Endothelial cell of umbilical vein (primary cell): ENCODE measurements at places on chromosomes 11 and 22.

DNA sequence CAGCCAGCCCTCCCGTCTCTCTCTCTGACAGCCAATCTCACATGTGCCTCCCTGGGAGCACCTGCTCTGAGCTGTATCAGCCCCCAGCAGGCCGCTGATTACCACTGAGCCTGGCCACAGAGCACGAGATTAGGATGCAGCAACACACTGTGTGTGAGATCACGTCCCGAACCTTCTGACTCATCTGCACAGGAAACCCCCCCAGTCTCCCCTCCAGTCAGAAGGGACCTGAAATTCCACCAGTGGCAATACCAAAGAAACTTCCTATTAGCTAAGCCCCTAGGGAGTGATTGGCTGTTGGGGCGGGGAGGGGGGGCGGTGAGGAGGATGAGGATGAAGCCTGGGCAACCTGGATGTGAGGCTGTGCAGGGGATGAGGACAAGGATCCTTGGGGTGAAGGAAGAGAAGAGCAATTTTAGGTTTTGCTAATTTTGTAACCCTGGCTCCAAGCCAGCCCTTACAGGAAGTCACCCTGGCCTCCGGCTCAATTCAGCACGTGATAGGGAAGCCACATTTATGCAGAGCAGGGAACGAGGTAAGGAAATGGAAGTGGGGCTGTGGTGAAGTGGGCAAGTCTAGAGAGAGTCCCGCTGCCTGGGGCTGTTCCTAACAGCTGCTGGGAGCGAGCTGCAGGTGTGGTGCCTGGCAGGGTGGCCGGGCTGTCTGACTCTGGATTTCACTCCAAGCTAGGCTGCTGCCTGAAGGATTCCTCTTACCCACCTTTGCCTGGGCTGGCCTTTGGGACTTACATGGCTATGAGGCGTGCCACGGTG lies 1.9 kb downstream of the SLC43A3 start:
- peak; percentile 97 for DNase-seq

DNA sequence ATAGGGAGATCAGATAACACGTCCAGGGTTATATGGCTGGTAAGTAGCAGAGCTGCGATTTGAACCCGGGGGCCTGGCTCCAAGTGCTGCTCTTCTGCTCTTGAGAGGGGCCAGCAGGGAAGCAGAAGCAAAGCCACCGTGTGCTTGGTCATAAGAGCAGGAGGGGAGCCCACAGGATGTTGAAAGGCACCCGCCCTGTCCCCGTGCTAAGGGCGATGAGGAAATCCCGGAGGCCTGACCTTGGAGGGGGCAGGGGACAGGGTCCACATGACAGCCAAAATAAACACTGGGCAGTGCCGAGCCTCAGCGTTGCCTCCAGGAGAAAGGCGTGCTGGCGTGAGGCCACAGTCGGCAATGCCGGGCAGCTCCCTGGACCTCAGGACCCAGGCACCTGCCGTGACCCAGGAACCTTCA lies 28.8 kb downstream of the TOM1 start:
- DNase-seq, result peak; percentile 40

DNA sequence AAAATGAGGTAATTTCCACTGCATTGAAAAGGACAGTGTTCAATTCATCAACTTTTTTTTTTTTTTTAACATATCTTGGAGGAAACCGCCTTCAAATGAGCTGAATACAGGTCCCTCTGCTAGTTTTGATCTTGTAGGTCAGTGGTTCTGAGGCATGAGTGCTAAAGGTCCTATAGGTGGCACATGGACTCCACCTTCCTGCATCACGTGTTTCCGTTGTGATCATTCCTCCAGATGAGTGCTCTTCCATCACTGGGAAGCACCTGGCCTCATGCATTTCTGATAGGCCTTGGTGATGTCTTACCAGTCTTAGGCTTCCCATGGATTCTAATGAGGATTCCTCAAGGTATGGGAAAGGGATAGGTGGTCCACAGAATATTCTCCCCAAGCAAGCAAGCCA lies 37.8 kb downstream of the FDX1 start:
- DNase-seq, result no peak

- no peak for DNase-seq
Measured at GRCh38 chr11:130562549-130562948, 114.1 kb downstream of the ADAMTS15 start.

- DNase-seq, result no peak
Measured at GRCh38 chr11:75474878-75475766, 42.1 kb upstream of the KLHL35 start.

DNA sequence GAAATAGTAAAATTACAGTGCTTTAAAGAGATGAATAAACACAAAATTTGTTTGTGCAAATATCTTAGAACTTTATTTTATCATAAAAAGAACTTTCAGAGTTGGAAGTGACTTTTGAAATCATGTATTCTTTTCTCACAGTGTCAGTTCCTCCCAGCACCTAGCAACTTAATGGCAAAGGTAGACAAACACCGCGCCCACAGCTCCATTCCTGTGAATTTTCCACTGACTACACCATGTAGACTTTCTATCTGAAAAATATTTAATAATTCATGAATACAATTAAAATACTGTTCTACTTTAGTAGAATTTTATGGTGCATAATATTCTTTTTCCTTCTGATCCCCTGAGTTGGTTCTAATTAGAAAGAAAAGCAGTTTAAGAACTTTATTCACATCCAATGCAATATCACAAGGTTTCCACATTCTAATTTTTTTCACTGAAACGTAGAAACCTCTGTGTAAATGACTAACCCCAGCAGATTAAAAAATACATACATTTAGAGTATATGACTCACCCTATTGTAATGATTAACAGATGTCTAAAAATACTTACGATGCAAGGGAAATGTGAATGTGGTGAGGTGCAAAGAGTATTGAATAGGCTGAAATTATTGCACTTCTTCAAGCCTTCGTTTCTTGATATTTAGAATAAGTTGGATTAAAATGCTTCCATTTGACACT lies 218.2 kb upstream of the CCDC179 start:
- peak; percentile 28 for DNase-seq

GRCh38 chr11:82873919-82874333 lies 26.3 kb downstream of the PRCP start:
- peak; percentile 74 for DNase-seq

DNA sequence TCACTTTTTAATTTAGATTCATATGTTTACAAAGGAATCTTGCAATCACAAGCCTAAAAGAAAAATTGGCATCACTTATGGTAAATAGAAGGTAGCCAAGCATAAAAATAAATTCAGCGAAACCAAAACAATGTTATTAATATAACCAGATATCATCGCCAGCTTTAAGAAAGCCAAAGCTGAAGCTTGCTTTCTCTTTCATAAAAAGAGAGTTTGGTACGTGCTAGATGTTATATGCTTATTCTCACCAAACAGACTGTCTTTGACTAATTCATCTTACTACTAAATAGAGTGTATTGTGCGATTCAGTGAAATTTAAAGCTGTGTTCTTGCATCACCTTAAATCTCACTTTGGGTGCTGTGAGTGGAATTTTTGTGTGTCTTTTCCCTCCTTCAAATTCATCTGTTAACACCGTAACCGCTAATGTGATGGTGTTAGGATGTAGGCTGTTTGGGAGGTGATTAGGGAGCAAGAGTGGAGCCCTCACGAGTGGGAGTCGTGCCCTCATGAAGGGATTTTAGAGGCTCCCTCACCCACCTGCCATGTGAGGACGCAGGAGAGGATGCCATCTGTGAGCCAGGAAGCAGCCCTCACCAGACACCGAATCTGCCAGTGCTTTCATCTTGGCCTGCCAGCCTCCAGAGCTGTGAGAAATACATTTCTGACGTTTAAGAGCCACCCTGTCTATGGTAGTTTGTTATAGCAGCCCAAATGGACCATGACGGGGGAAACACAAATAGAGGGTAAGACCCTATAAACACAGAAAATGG lies 134.1 kb upstream of the TMEM45B start:
- DNase-seq, result no peak

GRCh38 chr11:108826136-108826535 lies 161.3 kb downstream of the DDX10 start:
- DNase-seq, result no peak

DNA sequence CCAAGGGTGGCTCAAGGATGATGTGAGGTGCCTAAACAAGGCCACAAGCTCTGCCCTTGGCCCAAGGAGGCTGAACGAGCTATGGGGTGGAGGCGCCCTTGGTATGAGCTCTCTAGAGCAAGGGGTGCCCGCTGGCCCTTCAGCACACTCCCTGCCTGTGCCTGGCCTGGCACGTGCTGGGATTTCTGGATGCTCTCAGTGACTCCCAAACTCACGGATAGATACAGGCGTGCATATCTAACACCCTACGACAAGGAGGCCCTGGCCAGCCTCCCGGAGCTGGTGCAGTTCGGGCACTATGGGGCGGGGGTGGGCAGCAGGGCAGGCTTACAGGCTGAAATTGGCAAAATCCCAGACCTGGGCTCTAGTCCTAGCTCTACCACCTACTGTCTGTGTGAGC lies 30.6 kb downstream of the SCUBE1 start:
- DNase-seq, result no peak

DNA sequence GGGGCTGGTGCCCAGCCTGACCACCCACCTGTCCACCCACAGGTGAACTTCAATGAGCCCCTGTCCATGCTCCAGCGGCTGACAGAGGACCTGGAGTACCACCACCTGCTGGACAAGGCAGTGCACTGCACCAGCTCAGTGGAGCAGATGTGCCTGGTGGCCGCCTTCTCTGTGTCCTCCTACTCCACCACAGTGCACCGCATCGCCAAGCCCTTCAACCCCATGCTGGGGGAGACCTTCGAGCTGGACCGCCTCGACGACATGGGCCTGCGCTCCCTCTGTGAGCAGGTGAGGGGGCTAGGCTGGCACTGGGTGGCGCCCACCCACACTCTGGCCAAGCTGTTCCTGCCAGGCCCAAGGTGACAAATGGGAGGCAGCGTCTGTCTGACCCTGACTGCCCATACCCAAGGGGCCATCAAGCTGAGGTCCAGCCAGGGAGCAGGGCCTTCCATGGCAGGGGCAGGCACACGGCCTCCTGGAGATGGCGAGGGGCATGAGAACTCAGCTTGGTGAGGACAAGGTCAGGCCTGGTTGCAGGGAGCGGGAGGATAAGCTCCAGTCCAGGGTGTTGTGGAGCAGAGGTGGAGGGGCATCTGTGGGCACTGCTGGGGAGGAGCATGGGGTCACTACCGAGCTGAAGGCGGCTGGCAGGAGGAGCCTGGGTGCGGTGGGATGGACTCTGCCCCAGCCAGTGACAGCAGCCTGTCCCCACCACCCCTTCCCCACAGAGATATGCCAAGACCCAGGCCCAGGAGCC lies 77.7 kb downstream of the MORC2 start:
- DNase-seq, result peak; percentile 19

DNA sequence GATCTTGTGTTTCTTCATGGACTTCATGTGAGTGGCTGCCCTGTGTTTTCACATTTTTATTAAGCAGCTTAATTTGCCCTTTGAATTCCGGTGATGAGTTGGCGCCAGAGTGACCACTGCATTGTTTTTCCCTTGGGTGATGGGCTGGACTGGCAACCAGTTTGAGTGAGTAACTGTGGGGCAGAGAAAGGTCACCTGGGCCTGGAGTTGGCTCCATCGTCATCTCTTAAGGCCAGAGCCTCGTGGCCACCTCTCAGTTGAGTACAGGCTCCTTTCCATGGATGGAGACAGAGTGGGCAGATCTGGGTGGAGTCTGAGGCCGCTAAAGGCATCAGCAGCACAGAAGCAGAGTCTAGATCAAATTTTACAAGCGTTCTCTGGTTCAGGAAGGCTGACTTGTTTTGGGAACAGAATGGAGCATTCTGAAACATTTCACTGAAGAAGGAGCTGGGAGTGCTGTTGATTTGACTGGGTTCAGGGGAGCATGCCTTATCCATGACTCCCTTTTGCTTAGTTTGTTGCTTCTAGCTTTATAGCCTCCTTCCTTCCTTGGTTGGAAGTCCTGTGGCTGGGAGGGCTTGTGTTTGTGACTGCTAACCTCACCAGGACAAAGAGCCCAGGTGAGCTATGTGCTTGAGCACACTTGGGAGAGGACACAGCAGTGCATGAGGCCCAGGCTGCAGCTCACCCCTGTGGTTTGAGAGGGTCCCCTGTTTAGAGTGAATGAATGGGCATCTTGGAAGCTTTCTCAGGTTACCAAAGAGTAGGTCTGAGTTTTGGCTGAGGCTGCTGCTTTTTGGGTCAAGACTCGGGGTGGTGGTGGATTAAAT lies 7.8 kb downstream of the BCR start:
- DNase-seq, result peak; percentile 82

DNA sequence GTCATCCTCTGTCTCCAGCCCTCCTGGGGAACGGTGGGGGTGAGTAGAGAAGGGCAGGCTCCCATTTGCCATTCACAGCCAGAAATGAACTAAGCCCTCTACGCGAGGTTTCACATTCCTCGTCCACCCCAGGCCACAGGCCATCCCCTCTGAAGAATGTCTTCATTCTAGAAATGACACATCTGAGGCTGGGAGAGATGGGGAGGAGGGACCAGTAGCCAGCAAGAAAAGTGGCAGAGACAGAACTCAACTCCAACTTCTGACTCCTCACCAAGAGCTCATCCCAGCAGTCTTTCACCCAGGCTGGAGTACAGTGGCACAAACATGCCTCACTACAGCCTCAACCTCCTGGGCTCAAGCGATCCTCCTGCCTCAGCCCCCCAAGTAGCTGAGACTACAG lies 3.4 kb downstream of the CTSF start:
- no peak for DNase-seq
